ENCODE measurements at places on chromosomes 6 and 20. TPM values are rescaled to one million over a fixed set of nuclear protein-coding genes. Genes with fewer than 3 reads are reported as not detected.

ASIP gene
- not detected for total RNA-seq

DNA sequence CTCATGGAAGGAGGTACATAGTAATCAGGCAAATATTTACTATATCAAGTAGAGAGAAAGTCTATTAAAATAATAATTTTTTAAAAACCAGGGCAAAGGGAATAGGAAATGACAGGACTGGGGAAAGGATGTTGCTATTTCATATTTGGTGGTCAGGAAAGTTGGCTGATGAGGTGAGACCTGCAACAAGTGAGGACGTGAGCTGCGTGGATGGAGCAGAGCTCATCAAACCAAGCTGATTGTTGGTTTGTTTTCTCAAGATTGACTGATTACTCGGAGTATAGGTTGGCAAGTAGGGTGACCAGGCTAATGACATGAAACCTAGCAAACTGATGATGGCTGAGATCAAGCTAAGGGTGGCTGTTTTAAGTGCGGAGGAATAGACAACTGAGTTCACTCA lies 6.0 kb downstream of the GJA1 start:
- peaks cover 12% of the 10 kb centered on the region for H3K36me3 ChIP-seq
- no peak for DNase-seq
- peaks cover 2% of the 10 kb centered on the region for H3K27me3 ChIP-seq

DACT2 gene
- not detected for total RNA-seq

- no peak for DNase-seq
- H3K27me3 ChIP-seq: peaks cover 2% of the 10 kb centered on the region
- no peaks in the 10 kb centered on the region for H3K36me3 ChIP-seq
- H3K4me1 ChIP-seq: peaks cover 18% of the 10 kb centered on the region
Observed at GRCh38 chr20:51732096-51732791, 35.9 kb downstream of the ATP9A start.

PKHD1 gene
- not detected for total RNA-seq

RAB44 gene
- 0.43 TPM for total RNA-seq

GRCh38 chr6:136059308-136059707 lies 190.8 kb downstream of the MTFR2 start:
- peaks cover 40% of the 10 kb centered on the region for H3K4me1 ChIP-seq
- no peak overlapping the region for H3K4me3 ChIP-seq
- no peak for DNase-seq
- H3K27ac ChIP-seq: no peak overlapping the region

DNA sequence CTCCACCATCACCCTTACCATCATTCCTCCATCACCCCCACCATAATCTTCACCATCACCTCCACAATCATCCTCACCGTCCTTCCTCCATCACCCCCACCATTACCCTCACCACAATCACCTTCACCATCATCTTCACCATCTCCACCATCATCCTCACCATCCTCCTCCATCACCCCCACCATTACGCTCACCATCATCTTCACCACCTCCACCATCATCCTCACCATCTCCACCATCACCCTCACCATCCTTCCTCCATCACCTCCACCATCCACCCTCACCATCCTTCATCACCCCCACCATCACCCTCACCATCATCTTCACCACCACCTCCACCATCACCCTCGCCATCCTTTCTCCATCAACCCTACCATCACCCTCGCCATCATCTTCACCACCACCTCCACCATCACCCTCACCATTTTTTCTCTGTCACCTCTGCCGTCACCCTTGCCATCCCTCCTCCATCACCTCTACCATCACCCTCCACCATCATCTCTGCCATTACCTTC lies 33.1 kb upstream of the MPC1 start:
- no peak overlapping the region for H3K4me3 ChIP-seq
- DNase-seq: no peak

DNA sequence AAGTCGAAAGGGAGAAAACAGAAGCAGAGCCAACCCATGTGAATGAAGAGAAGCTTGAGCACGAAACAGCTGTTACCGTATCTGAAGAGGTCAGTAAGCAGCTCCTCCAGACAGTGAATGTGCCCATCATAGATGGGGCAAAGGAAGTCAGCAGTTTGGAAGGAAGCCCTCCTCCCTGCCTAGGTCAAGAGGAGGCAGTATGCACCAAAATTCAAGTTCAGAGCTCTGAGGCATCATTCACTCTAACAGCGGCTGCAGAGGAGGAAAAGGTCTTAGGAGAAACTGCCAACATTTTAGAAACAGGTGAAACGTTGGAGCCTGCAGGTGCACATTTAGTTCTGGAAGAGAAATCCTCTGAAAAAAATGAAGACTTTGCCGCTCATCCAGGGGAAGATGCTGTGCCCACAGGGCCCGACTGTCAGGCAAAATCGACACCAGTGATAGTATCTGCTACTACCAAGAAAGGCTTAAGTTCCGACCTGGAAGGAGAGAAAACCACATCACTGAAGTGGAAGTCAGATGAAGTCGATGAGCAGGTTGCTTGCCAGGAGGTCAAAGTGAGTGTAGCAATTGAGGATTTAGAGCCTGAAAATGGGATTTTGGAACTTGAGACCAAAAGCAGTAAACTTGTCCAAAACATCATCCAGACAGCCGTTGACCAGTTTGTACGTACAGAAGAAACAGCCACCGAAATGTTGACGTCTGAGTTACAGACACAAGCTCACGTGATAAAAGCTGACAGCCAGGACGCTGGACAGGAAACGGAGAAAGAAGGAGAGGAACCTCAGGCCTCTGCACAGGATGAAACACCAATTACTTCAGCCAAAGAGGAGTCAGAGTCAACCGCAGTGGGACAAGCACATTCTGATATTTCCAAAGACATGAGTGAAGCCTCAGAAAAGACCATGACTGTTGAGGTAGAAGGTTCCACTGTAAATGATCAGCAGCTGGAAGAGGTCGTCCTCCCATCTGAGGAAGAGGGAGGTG lies 38.7 kb downstream of the ZBTB2 start:
- no peak overlapping the region for H3K27ac ChIP-seq
- DNase-seq: no peak
- peaks cover 3% of the 10 kb centered on the region for H3K27me3 ChIP-seq
- peaks cover 9% of the 10 kb centered on the region for H3K4me1 ChIP-seq
- no peak overlapping the region for H3K4me3 ChIP-seq
- no peaks in the 10 kb centered on the region for H3K36me3 ChIP-seq

TAGAP gene
- total RNA-seq: not detected

DNA sequence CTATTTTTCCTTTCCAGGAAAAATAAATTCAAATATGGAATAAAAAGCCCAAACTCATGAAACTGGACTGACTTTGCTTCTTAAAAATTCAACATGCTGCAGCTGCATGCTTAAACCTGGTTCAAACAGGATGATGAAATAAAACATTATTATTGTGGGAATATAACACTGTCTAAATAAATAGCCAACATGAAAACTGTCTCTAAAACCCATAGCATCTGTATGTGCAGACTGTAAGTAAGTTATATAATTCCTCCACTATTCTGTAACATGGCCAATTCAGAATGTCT lies 30.4 kb upstream of the AHI1 start:
- H3K4me1 ChIP-seq: peaks cover 8% of the 10 kb centered on the region
- H3K27ac ChIP-seq: no peak overlapping the region
- H3K4me3 ChIP-seq: no peak overlapping the region
- no peak for DNase-seq

DNA sequence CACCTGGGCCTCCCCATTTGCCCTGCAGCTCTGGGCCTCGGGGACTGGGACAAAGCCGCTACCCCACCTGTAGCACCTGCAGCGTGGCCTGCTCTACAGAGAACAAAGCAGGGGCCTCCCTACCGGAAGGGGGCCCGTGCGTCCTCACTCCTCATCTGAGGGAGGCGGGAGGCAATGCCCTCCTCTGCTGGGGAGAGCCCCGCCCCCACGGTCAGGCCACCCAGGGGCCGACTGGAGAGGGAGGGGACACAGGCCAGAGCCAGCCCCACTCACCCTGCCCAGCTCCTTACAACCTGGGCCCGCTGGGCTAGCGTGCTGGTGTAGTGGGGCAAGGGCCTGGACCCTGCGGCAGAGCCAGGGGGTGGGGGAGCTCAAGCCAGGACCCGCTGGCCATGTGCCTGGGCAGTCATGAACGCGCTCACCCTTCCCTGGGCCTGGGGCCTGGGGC lies 8.0 kb downstream of the LAMA5 start:
- no peaks in the 10 kb centered on the region for H3K36me3 ChIP-seq
- no peak overlapping the region for H3K27ac ChIP-seq
- DNase-seq: no peak
